ENCODE measurements at places on chromosomes 7 and 10. TPM values are rescaled to one million over a fixed set of nuclear protein-coding genes. Genes with fewer than 3 reads are reported as not detected.

The TEX47 gene
- not detected for total RNA-seq

The PRPS1L1 gene
- not detected for total RNA-seq

The COL1A2 gene
- 0.28 TPM for total RNA-seq

The PTN gene
- total RNA-seq, result not detected

The UCMA gene
- not detected for total RNA-seq

The EPHB6 gene
- 50.7 TPM for total RNA-seq

Data from CD4-positive, alpha-beta T cell (primary cell).